Right atrium auricular region (tissue), 2 donors: ENCODE measurements at places on chromosomes 5 and 9. TPM values are rescaled to one million over a fixed set of nuclear protein-coding genes. Genes with fewer than 3 reads are reported as not detected.

DNA sequence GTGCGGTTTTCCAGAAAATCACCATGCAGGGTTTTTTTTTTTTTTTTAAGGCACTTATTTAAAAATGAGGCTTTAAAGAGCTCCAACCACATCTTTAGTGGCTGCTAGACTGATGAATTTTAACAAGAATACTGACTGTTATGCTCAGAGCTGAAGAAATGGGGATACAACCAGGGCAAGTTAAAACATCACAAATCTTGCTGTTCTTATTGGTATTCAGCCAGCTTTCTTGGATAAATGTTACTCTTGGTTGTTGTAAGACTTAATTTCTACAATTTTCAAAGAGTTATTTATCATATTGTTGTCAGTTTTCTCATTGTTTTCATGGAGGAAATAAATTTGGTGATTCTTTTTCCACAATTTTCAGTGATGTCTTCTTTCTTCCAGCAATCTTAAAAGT, 352.8 kb upstream of the FAM174A start:
- no peaks in the 10 kb centered on the region for H3K4me1 ChIP-seq
- H3K36me3 ChIP-seq = no peaks in the 10 kb centered on the region
- H3K27ac ChIP-seq = no peak overlapping the region
- no peak overlapping the region for H3K4me3 ChIP-seq

- no peak overlapping the region for H3K27ac ChIP-seq
- H3K27me3 ChIP-seq = no peaks in the 10 kb centered on the region
- no peaks in the 10 kb centered on the region for H3K36me3 ChIP-seq
- DNase-seq = no peak
Observed at GRCh38 chr5:31049461-31049860, 144.0 kb upstream of the CDH6 start.

GRCh38 chr5:83865579-83865978, 144.9 kb upstream of the HAPLN1 start:
- no peaks in the 10 kb centered on the region for H3K27me3 ChIP-seq
- H3K36me3 ChIP-seq = no peaks in the 10 kb centered on the region
- no peak overlapping the region for H3K27ac ChIP-seq
- no peaks in the 10 kb centered on the region for H3K4me1 ChIP-seq

- no peaks in the 10 kb centered on the region for H3K36me3 ChIP-seq
- no peak overlapping the region for H3K4me3 ChIP-seq
- no peak overlapping the region for H3K27ac ChIP-seq
- no peak for DNase-seq
- no peaks in the 10 kb centered on the region for H3K27me3 ChIP-seq
- no peaks in the 10 kb centered on the region for H3K4me1 ChIP-seq
Observed at GRCh38 chr5:111278858-111279504, 54.8 kb downstream of the CAMK4 start.

DNA sequence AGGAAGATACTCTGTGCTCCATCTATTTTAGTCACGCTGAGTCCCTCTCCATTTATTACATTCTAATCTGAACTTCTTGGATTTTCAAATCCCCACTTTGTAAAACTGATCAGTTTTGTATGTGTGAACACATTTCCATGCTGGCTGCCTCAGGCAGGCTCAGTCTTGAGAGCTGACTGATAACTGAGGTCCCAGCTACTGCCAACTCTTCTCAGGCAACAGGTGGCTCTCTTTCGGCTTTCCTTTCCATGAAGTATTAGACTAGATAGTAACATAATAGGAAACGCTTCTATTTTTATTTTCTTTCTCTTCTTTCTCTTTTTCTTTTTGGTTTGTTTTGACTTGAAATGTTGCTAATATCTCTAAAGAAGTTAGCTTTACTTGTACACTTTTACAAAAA, 138.4 kb downstream of the TARS1 start:
- no peak for DNase-seq
- no peaks in the 10 kb centered on the region for H3K27me3 ChIP-seq
- H3K27ac ChIP-seq = no peak overlapping the region
- no peaks in the 10 kb centered on the region for H3K4me1 ChIP-seq
- H3K36me3 ChIP-seq = no peaks in the 10 kb centered on the region
- no peak overlapping the region for H3K4me3 ChIP-seq

- no peaks in the 10 kb centered on the region for H3K27me3 ChIP-seq
- DNase-seq = no peak
- H3K36me3 ChIP-seq = no peaks in the 10 kb centered on the region
- H3K4me3 ChIP-seq = no peak overlapping the region
- H3K4me1 ChIP-seq = no peaks in the 10 kb centered on the region
Observed at GRCh38 chr9:25857147-25857546, 178.9 kb upstream of the TUSC1 start.

- no peak for DNase-seq
- no peak overlapping the region for H3K27ac ChIP-seq
- no peaks in the 10 kb centered on the region for H3K4me1 ChIP-seq
- H3K27me3 ChIP-seq = no peaks in the 10 kb centered on the region
Observed at GRCh38 chr5:164306662-164307061, 801.2 kb downstream of the MAT2B start.

GRCh38 chr5:177027665-177028064, 5.2 kb downstream of the ZNF346 start:
- DNase-seq = no peak
- H3K36me3 ChIP-seq = no peaks in the 10 kb centered on the region
- H3K4me1 ChIP-seq = no peaks in the 10 kb centered on the region
- H3K4me3 ChIP-seq = no peak overlapping the region
- no peaks in the 10 kb centered on the region for H3K27me3 ChIP-seq

DNA sequence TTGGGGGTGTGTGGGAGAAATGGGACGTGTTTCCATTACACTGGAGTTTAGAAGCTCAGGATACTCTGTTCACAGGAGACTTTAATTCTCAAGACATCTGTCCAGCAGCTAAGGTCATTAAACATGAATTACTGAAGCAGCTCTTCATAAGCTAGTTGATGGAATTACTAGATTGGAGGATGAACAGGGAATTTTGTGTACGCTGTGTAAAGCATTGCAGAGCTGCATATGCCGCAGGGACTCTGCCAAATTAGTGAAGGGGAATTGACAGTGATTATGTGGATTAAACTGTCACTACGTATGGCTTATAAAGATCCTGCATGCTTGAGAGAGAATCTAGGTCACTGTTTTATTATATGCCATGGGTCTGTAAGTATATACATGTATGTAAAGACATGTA, 177.5 kb upstream of the TBC1D2 start:
- no peak overlapping the region for H3K27ac ChIP-seq
- H3K4me3 ChIP-seq = no peak overlapping the region
- DNase-seq = no peak

The OR1N2 gene
- not detected for total RNA-seq

The PCDHA4 gene
- 0.63 TPM for total RNA-seq

The TLR4 gene
- 13.4 TPM for total RNA-seq
